Activated CD4-positive, alpha-beta T cell treated with anti-CD3 and anti-CD28 coated beads, Interleukin-2, amount 10 ng/mL, durations not matched to agents 24 days and 14 days (primary cell): ENCODE measurements at places on chromosomes 5 and 9. TPM values are rescaled to one million over a fixed set of nuclear protein-coding genes. Genes with fewer than 3 reads are reported as not detected.

GRCh38 chr5:152673601-152674000 is 268.5 kb upstream of the NMUR2 start:
- no peak for DNase-seq

DNA sequence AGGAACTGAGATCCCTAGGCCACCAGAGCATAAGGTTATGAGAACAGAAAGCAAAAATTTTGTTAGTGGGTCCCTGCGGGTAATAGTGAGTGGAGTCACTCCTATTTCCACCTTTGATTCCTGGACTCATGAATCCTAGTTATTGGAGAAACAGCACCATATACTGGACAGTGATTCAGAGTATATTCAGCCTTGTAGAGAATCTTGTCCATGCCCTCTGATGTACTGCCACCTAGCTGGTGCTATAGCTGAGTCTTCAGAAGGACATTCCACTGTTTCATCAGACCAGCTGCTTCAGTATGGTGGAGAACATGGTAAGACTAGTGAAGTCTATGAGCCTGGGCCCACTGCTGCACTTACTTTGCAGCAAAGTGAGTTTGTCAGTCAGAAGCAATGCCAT is 25.0 kb upstream of the ITGA2 start:
- DNase-seq = no peak

GRCh38 chr9:27033815-27034403 is 28.4 kb upstream of the LRRC19 start:
- peak; percentile 83 for DNase-seq

DNA sequence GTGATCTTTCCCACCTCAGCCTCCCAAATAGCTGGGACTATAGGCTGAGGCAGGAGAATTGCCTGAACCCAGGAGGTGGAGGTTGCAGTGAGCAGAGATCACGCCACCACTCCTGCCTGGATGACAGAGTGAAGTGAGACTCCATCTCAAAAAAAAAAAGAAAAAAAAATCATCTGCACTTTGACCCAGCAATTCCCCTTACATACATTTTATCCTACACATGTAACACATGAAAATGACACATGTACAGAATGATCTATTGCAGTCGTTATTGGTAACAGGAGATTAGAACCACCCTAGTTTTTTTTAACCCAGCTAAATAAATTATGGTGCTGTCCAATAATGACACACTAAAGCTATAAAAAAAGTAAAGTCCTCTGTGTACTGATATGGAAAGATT is 14.2 kb downstream of the RUFY1 start:
- DNase-seq = no peak

GRCh38 chr9:76316069-76316468 is 78.2 kb downstream of the RFK start:
- DNase-seq = no peak

- DNase-seq = no peak
Measured at GRCh38 chr9:133826289-133827085, 88.3 kb upstream of the SARDH start.

Gene KIF3A
- total RNA-seq = 44.2 and 51.9 TPM in 2 replicates

DNA sequence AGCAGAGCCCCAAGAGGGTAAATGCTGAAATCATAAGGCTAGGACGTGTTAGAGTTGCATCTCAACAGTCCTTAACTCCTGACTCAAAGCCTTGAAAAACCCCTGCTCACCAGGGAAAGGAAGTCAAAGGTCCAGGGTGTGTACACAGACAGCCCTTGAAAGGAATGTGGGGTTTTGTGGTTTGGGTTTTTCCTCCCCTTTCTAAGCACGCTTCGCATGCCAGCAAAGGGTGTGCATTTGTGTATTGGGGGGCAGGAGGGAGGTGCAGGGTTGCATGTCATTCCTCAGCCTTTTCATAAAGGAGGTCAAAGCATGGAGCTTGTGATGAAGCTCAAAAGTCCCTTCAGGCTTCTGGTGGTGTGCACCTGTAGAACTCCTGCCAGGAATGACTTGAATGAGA is 17.3 kb upstream of the XPA start:
- DNase-seq = peak; percentile 79
